ENCODE measurements at places on chromosomes 16 and 17.

DNA sequence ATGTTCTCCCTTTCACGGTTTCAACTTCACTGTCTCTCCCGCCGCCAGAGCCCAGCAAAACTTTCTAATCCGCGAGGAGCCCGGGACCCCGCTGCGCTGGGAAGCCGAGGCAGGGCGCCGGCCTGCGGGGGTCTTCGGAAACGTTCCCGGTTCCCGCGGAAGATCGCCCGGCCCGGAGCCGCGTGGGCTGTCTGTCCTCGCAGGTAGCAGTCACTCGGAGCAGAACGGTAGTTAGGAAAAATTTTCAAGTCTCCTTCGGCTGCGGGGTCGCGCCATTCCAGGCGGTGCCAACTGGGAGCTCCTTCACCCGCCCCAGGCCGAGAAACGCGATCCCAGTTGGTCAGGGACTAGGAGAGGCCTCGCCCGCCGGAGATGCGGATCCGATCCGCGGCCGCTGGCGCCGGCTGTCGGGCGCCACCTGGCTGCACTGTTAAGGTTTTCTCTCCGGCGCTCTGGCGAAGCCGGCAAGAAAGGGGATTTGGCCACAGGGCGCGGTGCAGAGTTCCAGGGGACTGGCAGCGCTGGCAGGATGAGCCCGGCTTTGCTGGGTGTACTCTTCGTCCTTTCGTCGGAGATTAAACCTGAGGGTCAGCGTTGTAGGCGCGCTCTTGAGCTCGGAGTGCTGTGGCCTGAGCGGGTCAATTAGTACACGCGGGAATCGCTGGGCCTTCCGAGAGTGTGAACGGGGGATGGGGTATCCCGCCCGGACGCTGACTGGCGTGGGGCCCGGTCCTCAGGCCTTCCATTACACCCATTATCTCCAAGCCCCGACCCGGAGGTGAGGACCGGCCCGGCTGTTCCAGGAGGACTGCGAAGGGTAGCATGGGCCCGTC lies 135.4 kb downstream of the KCNJ12 start:
- peak; percentile 7 for DNase-seq

DNA sequence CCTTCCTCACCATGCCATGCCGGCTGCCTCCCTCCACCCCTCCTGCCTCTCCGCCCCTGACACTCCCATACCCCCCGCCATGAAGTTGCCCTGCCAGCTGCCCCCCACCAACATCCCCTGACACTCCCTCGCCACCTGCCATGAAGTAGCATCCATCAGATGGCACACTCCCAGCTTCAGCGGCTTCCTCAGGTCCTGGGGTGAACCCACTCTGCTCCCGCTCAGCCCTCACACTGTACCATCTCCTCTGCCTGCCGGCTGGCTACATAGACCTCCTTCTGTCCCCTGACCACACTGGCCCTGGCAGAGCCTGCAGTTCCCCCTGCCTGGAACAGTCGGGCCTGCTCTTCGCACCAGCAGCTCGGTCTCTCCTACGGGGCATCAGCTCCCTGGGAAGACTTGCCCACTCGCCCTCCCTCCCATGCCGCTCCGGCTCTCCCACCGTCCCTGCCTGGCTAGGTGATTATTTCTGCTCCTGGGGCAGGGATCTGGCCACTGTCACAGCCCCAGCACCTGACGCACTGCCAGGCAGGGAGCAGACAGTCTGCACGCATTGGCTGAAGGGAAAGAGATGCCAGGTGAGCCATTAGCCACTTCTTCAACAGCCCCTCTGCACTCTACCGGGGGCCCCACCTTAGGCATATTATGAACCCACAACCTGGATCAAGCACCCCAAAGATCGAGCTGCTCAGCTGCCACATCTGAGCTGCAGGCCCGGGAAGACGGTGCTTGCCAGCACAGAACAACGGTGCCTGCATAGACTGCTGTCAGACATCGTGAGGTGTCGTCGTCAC lies 9.0 kb downstream of the CANT1 start:
- DNase-seq = no peak

DNA sequence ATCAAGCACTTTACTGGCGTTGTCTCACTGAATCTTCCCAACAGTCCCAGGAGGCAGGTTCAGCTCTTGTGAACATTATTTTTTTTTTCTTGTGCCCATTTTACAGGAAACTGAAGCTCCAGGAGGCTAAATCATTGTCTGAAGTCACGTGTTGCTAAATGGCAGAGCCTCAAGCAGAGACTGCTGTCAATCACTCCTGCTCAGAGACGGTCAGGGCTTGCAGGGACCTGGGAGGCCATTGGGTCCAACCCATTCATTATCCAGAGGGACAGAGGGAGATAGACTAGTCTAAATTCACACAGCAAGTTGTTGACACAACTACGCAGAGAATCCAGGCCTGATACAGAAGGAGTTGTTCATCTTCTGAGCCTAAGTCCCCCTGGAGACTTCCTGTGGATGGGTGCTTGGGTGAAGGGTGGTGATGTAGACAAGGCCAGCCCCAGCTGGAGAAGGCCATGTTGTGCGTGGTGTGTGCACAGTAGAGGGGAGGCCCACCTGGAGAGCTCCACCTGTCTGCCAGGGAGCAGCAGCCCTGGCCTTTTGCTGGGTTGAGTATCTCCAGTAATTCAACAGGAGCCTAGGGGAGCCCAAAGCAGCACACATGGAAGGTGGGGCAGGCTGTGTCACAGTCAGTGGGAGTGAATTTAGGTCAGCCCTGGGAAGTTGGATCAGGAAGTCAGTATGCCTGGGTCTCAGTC lies 24.3 kb upstream of the C1QL1 start:
- no peak for DNase-seq

DNA sequence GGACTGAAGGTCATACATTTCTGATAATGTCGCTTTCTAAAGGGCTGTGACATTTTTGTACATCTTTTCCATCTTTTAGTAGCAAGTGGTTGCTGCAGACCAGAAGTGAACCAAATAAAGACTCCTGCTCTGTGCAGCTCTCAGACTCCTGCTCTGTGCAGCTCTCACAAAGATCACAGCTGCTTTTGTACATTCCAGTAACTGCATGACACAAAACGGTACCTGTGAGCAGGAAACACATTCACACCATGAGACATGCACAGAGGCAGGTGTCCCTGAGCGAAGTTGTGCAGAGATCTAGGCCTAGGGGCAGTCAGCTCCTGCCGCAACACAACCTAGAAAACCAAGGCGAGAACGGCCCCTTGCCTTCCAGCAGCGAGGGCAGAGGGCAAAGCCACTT lies 67.5 kb downstream of the KLHDC4 start:
- no peak for DNase-seq

DNA sequence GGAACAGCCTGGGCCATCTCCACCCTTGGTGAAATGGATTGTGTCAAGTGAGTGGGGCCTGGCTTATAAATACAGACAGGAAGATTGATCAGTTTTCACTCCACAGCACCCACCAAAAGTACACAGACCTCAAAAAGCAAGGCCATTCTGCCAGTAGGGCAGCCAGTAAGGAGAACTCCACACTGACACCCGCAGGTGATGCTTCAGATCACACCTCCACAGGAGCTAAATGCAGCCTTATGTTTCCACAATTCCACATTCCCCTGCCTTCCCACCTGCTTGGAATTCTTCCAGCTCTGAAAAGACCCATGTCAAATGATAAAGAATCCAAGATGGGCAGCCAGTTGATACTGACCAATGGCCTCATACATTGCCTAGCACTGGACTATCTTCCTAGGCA lies 191.1 kb downstream of the ZFHX3 start:
- DNase-seq = no peak

GRCh38 chr16:81185416-81185815 lies 53.1 kb upstream of the BCO1 start:
- no peak for DNase-seq

GRCh38 chr16:23113185-23113584 lies 36.1 kb downstream of the USP31 start:
- no peak for DNase-seq

DNA sequence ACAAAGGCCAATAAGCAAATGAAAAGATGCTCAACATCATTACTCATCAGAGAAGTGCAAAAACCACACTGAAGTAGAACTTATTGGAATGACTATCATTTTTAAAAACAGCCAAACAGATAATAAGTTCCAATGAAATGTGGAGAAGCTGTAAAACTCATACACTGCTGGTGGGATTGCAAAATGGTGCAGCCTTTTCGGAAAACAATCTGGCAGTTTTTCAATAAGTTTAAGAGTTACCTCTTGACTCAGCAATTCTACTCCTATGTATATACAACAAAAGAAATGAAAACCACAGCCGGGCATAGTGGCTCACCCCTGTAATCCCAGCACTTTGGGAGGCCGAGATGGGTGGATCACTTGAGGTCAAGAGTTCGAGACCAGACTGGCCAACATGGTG lies 49.3 kb downstream of the AKAP10 start:
- no peak for DNase-seq

DNA sequence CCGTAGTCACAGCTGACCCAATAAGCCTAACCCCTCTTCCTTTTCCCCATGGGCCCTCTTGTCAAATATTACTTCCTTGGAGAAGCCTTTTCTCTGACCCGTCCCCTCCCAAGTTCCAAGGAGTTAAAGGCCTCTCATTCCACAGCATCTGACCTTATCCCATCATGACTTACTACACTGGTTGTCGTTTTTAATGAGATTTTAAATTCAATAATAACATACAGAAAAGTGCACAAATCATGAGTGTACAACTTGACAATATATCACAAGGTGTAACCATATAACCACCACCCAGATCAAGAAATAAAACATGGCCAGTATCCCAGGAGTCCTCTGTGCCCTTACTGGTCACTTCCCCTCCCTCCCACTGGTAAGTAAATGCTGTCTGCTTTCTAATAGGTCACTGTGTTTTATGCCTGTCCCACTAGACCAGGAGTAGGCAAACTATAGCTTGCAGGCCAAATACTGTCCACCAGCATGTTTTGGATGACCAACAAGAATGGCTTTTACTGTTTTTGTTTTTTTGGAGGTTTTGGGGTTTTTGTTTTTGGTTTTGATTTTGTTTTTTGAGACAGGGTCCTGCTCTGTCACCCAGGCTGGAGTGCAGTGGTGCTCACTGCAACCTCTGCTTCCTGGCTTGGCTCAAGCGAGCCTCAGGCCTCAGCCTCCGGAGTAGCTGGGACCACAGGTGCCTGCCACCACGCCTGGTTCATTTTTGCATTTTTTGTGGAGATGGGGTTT lies 1.2 kb upstream of the FDXR start:
- no peak for DNase-seq

- DNase-seq = no peak
These were observed at the start of gene TNFSF12 for GRCh38 chr17:7548585-7549400. TSS of gene TNFSF12 (plus strand) at chr17:7549058. CDS start at chr17:7549154, 96 bp downstream.

GRCh38 chr16:57540906-57541753 lies 1.3 kb upstream of the ADGRG5 start:
- DNase-seq = no peak

GRCh38 chr17:47791025-47791424 lies 30.6 kb downstream of the OSBPL7 start:
- DNase-seq = no peak

DNA sequence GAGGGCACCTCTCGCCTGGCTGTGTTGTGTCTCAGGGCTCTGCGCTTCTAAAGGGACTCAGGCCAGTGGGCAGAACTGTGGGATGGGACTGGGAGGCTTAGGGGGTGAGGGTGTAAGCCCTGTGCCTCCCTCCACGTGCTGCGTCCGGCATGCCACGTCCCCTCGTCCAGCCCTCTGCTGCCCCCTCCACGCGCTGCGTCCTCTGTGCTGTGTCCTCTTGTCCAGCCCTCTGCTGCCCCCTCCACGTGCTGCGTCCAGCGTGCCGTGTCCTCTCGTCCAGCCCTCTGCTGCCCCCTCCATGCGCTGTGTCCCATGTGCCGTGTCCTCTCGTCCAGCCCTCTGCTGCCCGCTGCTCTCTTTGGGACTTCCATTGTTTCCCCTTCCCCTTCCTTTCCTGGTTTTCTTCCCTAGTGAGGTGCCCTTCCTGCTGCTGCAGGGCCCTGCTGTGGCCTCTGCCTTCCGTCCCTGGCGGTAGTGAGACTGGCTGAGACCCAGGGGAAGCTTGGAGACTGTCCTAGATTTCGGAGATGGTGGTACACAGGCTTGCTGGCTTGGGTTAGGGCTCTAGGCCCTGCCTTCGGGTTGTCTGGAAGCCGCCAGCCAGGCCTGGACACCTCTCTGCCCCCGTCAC lies 6.4 kb upstream of the ZNF750 start:
- DNase-seq = no peak

DNA sequence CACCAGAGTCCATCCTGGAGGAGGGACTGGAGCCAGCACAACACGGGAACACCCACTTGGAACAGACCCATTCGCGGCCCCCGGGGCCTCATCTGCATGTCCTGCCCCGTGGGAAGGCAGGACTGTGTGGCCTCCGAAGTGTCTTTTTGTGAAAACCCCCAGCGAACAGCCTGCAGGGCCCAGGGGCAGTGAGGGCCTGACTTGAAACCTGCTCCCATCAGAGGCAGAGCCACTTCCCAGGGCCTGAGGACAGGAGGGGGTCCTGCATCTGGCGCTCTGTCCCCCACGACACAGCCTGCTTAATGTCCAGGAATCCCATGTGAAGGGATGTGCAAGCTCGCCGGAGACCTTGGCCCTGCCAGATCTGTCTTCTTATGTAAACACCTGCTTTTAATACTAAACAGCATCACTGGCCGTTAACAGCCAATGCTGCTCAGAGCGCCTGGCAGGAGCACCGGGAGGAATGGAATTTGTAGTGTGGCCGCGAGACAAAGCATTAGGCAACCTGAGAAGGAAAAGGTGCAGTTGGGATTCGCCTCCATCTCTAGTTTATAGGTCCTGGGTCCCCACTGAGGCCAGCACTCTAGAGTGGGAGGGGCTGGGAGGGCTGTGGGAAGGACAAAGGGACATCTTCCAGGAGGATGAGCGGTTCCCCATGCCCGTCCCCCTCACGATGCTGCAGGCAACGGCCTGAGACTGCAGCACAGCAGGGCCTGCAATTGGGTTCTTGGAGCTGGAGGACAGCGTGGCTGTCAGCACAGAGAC lies 9.6 kb upstream of the EVPL start:
- DNase-seq = no peak

DNA sequence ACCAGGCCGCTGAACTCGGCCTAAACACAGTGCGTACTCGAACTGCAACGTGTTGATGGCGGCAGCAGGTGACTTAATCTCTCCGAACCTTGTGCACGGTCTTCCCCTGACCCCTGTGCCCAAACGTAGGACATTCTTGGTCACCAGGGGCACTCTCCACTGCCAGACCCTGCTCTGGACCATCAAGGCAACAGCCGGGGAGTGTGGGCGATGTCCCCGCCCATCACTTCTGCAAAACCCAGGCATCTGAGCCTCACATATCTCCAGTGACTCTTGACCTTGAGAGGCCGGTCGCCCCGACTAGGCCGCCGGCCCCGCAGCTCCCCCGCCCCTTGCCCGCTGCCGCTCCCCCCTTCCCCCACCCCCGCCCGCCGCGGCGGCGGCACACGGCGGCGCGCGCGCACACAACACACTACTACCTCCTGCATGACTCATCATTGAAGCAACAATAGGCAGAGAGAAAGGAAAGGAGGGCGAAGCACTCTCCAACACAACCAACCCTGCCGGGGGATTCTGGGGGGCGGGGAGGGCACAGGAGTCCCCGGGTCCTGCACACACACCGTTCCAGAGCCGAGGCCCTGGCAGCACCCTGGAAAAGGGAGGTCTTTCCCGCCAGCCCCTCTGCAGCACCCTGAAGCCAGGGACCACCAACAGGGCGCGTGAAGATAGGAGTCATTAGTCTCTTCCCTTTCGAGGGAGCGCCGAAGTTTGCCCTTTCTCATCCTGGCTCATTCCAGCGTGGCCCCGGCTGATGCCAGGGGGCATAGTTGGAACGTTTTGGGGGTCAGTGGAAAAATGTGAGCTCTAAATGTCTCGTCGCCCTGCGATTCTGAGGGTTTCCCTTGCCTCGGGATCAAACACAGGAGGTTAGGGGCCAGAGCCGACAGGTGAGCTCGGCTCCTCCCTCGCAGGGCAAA lies 1.9 kb downstream of the MNT start:
- no peak for DNase-seq
